ENCODE measurements at places on chromosomes 11 and 22.

DNA sequence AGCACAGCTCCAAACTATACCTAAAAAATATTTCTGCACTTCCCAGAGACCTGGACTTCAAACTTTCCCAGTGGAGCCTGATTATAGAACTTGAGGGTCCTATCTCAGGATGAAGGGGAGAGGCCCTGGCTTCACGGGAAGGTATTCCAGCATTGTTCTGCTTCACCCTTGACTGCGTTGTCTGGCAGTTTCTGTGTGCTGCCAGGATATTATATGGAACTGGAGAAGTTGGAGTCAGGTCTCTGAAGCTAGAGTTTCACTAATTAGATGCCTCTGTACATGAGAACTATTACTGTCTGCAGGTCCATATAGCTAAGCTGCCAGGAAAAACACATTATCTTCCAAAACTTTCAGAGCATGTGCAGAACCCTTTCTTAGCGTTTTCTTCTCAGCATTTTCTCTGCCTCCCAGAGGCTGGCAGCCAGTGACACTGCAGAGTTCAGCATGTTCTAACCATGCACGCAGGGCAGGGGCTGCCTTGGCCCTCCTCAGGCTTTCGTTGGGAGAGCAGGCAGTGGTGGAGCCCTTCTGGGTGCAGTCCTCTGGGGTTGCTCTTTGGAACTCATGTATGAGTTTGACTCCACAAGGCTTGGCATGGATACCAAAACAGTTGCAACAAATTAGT, 99.3 kb downstream of the CWC15 start:
- no peak for DNase-seq

- DNase-seq: no peak
Measured at GRCh38 chr11:103202048-103202651, 92.9 kb downstream of the DYNC2H1 start.

DNA sequence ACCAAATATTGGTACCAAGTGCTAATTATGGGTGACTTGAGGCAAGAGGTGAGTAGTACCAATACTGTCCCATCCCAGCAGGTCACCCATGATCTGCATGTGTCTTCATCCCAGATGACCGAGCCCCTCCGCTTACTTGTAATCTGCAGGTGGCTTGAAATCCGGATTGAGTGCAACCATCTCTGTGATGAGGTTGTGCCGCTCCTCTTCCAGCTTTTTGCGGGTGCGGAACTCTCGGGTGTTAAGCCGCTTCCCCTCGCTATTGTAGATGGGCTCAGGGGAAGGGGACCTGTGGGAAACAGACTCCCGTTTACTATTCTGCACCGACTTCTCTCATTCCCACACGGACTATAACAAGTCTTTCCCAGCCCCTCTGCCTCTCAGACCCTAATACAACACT, 8.2 kb downstream of the SF1 start:
- DNase-seq: no peak

DNA sequence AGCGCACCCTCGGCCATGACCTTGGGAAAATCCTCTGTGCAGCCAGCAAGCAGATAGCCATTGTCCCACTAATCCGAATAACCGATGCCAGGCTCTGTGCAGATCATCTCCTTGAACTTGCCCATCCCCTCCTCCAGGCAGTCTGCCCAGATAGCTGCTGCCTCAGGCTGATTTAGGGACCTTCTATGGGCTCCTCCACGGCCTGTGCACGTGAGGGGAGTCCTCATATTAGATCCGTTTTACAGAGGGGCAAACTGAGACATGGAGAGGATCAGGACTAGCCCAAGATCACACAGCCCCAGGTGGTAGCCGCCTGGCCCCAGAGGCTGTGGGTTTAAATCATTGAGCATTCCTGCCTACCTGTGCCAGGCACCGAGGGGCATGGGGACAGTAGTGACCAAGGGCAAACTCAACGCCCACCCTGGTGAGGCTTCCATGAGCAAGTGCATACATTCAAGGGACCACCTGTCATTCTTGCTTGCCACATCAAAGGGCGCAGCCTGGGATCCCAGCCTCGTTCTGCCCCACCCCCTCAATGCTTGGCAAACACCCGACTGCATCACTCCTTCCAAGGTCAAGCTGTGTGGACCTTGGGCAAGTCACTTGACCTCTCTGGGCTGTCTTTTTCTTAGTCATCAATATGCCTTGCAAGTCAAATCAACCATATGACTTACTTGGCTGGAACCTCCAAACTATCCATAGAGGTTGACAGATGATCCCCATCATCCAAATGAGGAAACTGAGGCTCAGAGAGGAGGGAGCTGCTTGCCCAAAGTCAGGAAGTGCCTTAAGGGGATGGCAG, 131.6 kb downstream of the MN1 start:
- DNase-seq: no peak

- no peak for DNase-seq
Measured at GRCh38 chr11:74466916-74467885, at the start of gene KCNE3. TSS of gene KCNE3 (minus strand) at chr11:74467549. CDS start at chr11:74457563, 9,986 bp downstream.

DNA sequence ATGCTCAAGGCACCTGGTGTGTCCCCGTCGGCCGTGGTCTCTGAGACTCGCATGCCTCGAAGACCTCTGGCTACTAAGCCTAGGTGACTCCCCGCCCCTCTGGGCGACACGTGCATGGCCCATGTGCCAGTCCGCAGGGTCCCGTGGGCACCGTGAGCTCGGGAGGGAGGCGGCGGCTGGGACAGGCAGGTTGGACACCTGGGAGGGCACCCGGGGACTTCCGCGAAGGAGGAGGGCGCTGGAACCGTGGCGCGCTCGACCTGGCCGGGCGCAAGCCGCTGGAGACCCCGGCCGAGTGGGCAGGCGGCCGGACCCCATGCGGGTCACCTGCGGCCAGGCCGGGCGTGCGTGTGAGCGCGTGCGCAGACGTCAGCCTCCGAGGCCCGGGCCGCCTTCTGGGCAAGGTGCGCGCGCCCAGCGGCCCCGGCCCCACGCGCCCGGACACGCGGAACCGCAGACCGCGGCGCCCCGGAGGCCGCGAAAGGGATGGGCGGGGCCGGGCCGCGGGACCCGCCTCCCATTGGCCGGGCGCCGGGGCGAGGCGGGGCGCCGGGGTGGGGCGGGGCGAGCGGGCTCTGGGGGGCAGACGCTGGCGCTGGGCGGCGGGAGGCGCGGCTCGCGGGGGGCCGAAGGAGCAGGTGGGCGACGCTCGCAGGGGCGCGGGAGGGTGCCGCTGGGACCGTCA, 579 bp upstream of the RASD2 start:
- DNase-seq: peak; percentile 58

DNA sequence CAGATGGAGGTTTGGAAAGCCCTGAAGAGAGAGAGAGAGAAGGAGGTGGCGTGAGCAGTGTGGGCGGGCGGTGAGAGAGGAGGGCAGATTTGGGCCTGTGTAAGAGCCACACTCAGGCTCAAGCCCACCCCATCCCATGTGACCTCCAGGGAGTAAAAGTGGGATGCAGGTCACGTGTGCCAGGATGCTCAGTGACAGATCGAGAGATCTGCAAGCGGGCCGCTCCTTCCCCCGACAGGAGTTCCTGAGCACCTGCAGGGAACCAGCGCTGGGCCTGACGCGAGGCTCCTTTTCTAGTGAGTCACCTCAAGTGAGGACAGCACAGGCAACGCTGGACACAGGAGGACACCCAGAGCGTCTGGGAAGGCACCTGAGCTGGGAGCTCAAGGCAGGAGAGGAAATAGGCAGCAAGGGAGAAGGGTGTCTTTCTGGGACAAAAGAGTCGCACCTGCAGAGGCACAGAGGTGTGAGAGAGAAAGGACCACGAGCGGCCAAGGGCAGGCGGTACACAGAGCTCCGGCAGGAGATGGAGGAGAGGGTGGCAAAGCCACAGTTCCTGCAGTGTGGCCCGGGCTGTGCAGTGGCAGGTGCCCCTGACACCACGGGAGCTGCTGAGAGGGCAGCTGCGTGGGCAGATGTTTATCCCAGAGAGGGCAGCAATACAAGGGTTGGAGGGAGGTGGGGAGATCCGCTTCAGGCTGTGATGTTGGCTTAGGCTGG, 1294.8 kb downstream of the TBC1D22A start:
- DNase-seq: no peak

DNA sequence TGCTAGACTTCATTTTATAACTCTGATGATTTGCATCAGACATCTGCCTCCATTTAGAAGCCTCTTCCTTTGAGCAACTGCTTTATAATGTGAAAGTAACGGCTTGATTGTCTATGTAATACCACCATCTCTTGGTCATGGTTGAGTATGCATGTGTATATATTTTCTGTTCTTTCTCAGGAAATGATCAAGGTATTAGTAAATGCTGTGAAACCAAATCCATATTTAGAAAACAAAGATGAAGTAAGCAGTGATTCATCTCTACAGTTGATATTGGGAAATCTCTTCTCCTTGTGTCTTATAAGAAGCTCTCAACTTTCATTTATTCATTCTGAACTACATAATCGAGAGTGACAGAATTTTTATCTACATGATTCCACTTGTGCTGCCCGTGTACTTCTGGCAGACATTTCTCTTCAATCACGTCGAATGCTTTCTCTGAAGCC, 104.6 kb upstream of the ANO3 start:
- DNase-seq: no peak

GRCh38 chr22:20430720-20431510, 6.7 kb downstream of the SCARF2 start:
- DNase-seq: no peak

- no peak for DNase-seq
Measured at GRCh38 chr11:102760344-102761035, 19.9 kb downstream of the MMP10 start.

- DNase-seq: no peak
Measured at GRCh38 chr11:36583667-36584066, 10.6 kb upstream of the IFTAP start.

DNA sequence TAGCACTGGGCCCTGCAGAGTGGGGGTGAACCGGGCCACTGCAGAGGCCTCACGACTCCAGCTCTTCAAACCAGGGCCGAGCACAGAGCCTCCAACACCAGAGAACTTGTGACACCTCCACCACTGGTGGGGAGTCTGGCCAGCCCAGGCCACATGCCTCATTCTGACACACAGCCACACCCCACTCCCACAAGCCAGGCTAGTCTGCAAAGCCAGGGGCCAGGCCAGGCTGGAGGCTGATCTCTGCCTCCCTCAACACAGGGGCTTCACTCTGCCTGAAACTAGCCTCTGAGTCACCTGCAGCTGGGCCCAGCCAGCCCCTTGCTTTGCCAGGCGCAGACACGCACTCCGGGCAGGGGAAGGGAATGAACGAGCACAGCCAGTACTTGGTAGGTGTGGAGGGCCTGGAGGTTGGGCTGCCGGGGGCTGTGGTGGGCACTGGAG, 102.9 kb downstream of the MED15 start:
- DNase-seq: no peak

- no peak for DNase-seq
Measured at GRCh38 chr11:71936825-71937224, 8.0 kb downstream of the RNF121 start.

GRCh38 chr11:2194877-2195755, 23.5 kb upstream of the TH start:
- no peak for DNase-seq

GRCh38 chr11:113593698-113594308, 112.3 kb downstream of the TMPRSS5 start:
- no peak for DNase-seq

GRCh38 chr22:40348025-40348658, 1.8 kb downstream of the ADSL start:
- DNase-seq: no peak

GRCh38 chr11:35082321-35083180, 56.4 kb upstream of the CD44 start:
- no peak for DNase-seq

GRCh38 chr22:40404251-40405177, 34.1 kb downstream of the SGSM3 start:
- no peak for DNase-seq

GRCh38 chr11:45321669-45322068, 35.5 kb upstream of the SYT13 start:
- DNase-seq: no peak

DNA sequence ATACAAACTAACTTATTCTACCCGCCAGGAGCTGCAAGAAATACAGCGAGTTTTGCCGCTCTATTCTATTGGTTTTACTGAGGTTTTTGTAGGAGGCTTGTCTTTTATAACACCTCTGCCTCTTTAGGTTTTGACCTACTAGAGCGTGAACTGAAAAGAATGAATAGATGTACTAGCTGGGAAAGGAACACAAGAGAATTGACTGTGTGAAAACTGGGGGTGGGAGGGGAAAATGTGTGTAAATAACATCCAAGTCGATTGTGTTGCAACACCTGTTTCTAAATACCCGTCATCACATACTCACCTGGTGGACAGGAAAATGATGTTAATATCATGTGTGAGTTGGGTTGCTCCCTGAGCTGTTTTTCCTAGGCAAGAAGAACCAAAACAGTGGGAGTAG, 12.9 kb upstream of the JHY start:
- no peak for DNase-seq

DNA sequence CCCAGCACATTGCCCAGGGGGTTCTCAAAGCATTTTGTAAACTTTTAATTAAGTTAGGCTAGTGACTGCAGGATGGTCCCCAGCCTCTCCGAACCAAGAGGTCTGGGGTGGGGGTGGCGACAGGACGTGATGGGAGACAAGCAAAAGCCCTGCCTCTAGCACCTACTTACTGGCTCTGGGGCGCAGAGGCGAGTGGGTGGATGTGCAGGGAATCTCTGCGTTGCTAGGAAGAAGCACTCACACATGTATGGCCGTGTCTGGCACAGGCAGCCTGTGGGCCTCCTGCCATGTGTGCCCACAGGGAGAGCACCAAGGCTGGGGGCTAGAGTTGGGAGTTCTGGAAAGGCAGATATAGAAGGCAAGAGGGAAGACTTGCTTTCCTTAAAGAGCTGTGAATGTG, 6.3 kb downstream of the OPCML start:
- no peak for DNase-seq

GRCh38 chr11:70204466-70204799, 1.3 kb downstream of the FADD start:
- no peak for DNase-seq

DNA sequence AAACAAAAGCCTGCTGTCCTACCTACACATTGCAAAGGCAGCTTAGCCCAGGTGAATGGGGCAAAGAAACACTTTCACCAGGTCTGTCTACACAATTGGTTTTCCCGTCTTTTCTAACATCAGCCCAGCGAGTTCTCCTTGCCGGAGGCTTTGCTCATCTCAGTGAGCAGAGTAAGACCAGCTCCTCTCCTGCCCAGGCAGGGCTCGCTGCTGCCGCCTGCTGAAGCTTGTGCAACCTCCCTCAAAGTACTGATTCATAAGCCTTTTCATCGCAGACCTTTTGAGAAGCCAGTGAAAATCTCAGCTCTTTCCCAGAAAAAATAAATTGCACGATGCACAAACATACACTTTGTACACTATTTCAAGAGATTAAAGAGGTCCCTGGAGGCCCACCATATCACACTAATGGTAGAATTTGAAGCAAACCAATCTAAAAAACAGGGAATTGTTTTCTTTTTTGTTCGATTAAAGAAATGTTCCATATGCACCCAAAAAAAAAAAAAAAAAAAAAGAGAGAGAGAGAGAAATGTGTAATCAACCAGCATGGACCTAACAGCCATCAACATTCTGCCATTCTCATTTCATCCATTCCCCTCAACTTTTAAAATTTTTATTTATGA, 328.1 kb upstream of the MPPED2 start:
- no peak for DNase-seq
